Aortic smooth muscle cell (primary cell): ENCODE measurements at places on chromosomes 11 and 22. TPM values are rescaled to one million over a fixed set of nuclear protein-coding genes. Genes with fewer than 3 reads are reported as not detected.

The JAML gene
- not detected in 2 replicates for total RNA-seq

The ART1 gene
- total RNA-seq, result not detected in 2 replicates

The DRD4 gene
- 0.06 TPM in 1 of 2 replicates, not detected in the other for total RNA-seq

The CHCHD10 gene
- total RNA-seq, result 3.2 and 5.5 TPM in 2 replicates

The APOBEC3G gene
- total RNA-seq, result 10.4 and 11.0 TPM in 2 replicates

The PDE3B gene
- total RNA-seq, result 2.4 and 3.3 TPM in 2 replicates

The AKIP1 gene
- 37.7 and 41.3 TPM in 2 replicates for total RNA-seq
